ENCODE measurements at places on chromosomes 5 and 9.

DNA sequence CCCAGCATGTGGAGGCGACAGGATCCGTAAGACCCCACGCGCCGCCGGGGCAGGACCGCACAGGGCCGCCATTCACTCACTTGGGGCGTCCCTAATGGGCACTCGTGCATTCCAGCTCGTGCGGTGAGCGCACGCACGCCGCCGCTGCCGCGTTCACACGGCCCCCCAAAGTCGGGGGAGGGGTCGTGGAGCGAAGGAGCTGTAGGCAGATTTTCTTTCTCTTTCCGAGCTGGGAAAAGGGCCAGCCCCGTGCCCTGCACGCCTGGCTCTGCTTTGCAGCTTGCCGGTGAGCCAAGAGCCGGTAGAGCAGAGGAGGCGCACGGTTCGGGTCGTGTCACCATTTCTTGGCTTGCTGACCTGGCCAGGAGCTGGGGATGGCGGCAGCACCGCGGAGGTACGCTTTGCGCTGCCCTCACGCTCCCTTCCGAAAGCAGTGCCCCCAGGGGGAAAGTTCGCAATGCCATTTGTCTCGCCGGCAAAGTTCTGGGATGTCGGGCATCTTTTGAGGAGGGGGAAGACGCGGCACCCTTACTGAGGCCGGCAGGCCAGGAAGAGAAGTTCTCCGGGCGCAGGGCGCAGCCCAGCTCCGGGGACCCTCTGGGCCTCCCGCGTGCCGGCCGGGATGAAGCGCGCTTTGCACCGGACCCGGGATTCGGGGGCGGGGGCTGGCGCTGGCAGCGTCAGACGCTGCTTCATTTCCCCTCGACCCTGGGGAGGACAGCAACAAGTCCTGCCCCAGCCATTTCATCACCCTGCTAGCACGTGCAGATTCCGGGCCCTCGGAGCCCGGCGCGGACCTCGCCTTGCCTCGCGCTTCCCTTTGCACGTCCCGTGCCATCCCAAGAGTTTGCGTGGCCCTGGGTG lies 898 bp downstream of the STC2 start:
- DNase-seq: no peak

DNA sequence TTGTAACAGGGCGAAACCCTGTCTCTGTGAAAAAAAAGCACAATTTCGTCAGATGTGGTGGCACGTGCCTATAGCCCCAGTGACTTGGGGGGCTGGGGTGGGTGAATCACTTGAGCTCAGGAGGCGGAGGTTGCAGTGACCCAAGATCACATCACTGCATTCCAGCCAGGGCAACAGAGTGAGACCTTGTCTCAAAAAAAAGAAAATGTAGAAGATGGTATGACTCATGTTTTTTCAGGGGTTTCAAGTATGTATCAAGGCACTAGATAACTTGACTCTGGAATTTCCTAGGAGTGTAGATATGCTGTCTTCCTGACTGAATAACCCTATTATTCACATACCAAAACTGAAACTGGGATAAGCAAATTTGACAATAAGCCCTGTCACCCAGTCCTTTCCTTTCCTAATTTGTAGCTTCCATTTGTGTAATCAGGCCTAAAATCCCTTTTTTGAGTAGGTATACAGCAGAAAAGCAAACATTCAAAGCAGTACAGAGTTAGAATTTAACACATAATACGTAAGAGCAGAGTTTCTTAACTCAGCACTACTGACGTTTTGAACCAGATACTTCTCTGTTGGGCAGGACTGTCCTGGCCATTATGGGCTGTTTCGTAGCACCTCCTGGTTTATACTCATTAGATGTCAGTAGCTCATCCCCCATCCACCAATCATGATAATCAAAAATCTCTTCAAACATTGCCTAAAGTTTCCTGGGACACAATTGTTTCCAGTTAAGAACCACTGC lies 17.3 kb upstream of the ANKRD18B start:
- no peak for DNase-seq

DNA sequence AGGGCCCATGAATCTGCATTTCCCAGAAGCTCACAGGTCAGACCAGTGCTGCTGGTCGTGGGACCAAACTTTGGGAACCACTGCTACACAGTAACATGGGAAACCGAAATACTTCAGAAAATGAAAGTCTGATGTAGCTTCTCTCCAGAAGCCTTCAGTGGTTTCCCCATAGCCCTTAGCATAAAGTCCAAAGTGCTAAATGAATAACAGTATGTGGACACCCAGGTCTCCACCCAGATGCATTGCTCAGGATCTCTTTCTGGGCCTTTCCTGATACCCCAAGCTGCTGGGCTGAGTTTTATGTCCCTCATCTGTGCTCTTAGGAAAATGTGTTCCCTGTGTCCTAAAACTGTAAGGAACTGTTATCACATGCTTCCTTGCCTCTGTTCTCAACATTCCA lies 100.4 kb downstream of the NFIB start:
- DNase-seq: no peak

DNA sequence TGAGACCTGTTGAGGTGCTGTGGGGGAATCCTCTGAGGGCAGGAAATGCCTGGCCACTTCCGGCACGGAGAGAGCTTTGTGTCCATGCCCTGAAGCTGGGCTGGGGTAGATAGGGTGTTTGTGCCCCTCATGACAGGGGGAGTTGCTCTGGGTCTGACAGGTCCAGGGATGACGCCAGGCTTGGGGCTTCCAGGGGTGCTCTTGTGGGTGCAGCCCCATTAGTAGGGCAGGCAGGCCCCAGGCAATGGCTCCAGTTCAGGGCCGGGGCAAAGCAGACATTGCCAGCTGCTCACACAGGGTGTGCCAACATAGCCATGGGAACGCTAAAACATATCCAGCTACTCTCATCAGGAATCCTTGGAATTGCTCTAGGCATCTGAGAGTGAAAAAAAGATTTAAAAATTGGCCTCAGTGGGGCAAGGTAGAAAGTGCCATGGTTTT lies 21.1 kb downstream of the PITX1 start:
- no peak for DNase-seq

- DNase-seq: no peak
Measured at GRCh38 chr5:94192658-94193391, 425.6 kb downstream of the KIAA0825 start.

GRCh38 chr9:21333226-21333625 lies 2.0 kb downstream of the KLHL9 start:
- DNase-seq: no peak

- no peak for DNase-seq
Measured at GRCh38 chr5:65663804-65664521, 39.1 kb downstream of the SHLD3 start.

GRCh38 chr9:120891884-120892747 lies 15.1 kb upstream of the PHF19 start:
- DNase-seq: no peak

- no peak for DNase-seq
Measured at GRCh38 chr9:76529653-76530052, 70.7 kb downstream of the GCNT1 start.

GRCh38 chr5:123299136-123299535 lies 124.1 kb downstream of the CEP120 start:
- no peak for DNase-seq

- DNase-seq: no peak
Measured at GRCh38 chr5:78320401-78320800, 25.9 kb upstream of the AP3B1 start.

GRCh38 chr5:96745844-96746531 lies 61.8 kb downstream of the ERAP1 start:
- DNase-seq: no peak

- DNase-seq: no peak
Measured at GRCh38 chr5:100890461-100891008, 12.5 kb downstream of the ST8SIA4 start.

GRCh38 chr5:83322273-83322924 lies 149.1 kb upstream of the VCAN start:
- DNase-seq: no peak

- no peak for DNase-seq
Measured at GRCh38 chr9:95091601-95092261, 225.8 kb downstream of the FANCC start.

DNA sequence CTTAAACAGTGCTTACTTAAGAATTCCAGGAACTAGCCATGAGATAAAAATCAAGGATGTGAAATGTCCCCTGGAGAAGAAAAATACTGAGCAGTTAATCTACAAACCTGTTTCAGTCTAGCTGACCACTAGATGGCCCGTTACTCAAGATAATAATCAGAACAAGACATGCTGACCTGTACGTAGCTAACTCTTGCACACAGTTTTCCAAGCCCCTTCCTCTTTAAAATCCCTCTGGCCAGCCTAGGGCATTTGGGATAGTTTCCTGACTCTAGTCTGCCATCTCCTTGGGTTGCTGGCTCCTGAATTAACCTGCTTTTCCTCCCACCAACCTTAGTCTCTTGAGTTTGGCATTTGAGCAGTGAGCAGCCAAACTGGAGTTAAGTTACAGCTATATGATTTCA lies 59.2 kb upstream of the TRAF1 start:
- DNase-seq: no peak

DNA sequence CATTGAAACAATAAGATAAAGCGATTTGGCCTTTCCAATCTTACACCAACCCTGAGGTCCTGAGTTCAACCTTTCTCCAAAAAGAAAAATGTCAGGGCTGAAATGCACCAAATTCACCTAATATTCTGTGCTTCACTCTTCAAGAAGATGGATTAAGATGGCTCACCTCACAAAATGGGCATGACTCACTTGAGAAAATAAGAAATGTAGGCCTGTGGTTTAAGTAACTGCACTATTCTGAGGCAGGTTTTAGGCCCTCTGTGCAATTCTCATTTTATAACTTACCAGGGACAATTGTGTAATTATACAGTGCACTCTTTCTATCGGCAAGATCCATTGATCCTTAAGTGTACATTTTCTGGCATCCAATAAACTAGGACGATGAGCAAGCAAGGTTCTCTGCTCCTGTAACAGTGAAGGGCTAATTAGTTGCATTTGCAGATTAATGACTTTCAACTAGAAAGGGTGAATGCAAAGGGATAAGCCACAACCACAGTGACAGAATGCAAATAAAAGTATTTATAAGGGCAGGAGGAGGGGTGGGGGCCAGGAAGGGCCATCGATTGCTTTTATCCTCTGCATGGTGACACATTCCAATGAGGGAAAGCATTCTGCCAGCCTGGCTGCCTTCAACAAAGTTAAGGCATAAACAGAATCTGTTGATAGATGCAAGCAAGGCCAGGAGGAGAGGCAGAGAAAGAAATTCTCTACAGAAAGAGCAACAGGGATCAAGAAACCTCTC lies 214.5 kb downstream of the CAAP1 start:
- DNase-seq: no peak

GRCh38 chr5:61854531-61854930 lies 451.5 kb upstream of the KIF2A start:
- DNase-seq: no peak

DNA sequence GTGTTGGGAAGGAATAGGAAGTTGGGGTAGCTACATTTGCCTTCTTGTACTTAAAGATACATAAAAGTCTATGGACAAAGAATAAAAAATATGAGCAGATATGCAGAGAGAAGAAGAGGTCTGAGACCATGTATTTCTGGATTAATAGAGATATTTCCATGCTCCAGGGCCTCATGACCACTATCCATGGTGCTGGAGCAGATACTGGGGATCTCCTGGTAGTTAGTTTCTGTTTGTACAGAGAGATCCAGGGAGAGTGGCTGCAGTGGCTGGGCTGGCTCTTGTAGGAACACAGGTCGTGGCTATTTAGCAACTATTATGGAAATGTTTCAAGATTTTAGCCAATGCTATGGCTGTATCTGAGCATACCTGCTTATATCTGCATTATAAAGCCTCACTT lies 184.2 kb upstream of the TMEM161B start:
- DNase-seq: no peak

- no peak for DNase-seq
Measured at GRCh38 chr5:68359699-68360098, 144.1 kb downstream of the PIK3R1 start.

- no peak for DNase-seq
Measured at GRCh38 chr5:124697501-124697900, 48.9 kb downstream of the ZNF608 start.

DNA sequence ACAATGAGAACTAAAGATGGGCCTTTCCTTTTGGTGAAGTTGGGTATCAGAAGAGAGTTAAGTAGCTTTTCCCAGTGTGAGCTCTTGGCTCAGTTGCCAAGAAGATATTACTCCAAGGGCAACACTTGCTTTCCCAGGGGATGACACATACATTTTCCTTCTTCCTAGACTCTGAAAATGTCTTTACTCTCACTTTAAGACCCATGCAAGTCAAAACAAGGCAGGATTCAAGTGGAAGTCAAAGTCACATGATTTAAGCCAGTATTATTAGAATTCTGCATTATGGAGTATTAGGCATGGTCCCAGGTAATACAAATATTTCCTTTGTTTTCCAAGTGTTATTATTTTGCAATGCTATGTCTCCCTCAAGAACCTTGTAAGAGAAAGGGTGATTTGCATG lies 175.1 kb downstream of the PPP2R2B start:
- no peak for DNase-seq

- DNase-seq: no peak
Measured at GRCh38 chr5:116825486-116825885, 250.9 kb upstream of the SEMA6A start.

Measured in thoracic aorta (tissue), 2 donors.